Central memory CD4-positive, alpha-beta T cell (primary cell): ENCODE measurements at places on chromosomes 12 and 14.

DNA sequence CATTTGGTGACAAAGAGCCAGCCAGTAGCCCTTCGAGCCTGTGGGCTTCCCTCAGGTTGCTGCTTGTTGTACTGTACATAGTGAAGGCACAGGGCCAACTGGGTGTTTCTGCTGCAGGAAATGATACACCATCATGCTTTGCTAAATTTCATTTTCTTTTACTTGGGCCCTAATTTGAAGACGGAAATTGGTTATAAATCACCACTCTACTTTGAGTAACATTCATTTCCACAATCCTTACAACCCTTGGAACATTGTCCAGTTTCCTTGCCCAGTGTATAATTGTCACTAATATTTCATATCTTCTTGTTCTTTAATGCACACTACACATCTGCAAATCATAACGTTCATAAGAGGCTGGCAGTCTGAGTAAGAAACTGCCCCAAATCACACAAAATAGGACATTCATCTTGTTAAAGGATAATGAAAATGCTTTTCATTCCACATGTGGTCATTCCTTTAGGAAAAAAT lies 30.2 kb downstream of the MSRB3 start:
- no peak for DNase-seq

- no peak for DNase-seq
Measured at GRCh38 chr14:104367866-104368750, 211.5 kb upstream of the C14orf180 start.

- DNase-seq: no peak
Measured at GRCh38 chr14:74981833-74982232, 20.9 kb upstream of the EIF2B2 start.

DNA sequence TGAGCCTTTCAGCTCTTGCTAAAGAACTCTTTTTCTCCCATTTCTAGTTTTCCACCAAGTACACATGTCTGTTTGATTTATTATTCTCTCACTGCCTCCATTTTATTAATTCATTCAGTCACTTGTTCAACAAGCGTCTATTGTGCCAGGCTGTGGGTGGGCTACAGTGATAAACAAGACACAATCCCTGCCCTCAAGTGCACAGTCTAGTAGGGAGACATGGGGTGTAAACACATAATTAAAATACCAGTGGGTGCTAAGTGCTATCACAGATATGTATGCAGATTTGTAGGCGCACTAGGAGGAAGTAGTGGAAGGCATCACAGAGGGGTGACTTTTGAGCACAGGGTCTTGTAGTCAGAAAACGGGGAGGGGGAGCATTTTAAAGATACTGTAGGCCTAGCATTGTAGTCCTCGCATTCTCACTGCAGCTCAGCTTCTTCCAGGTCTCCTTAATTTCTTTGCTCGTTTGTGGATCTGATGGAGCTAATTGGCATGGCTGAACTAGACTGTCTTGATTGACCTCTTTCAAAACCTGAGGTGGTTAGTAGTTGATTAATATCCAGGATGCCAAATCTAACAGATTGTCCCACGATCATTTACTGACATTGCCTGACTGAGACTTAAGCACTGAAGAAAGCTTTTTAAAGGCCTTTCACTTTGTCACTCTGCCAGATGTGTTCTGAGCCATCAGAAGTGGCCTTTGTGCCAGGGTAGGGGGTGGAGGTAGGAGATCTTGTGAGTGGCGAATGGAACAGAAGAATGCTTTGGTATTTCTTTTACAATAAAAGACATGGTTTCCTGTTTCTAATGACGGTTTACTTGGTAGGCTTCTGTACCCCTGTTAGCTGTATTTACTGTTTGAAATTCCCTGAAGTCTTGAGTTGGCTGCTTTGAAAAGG lies 116.9 kb downstream of the DIP2B start:
- no peak for DNase-seq

GRCh38 chr12:89230376-89231315 lies 121.7 kb downstream of the DUSP6 start:
- no peak for DNase-seq

DNA sequence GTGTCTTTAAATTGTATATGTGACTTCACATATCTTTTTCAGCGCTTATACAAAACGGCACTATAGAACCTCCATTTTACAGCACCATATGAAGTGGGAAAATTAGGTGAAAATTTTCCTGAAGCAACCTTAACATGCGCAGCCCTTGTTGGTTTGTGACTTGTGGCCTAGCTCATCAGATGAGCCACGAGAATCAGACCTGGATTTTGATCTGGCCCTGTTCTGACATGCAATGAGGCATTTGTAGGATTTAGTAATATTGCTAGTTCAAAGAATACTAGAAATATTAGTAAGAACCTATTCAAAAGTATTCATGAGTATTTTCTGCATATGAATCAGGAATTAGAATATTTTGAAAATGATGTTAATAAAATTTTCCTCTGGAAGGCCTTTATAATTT lies 2.9 kb downstream of the CDKN1B start:
- no peak for DNase-seq

DNA sequence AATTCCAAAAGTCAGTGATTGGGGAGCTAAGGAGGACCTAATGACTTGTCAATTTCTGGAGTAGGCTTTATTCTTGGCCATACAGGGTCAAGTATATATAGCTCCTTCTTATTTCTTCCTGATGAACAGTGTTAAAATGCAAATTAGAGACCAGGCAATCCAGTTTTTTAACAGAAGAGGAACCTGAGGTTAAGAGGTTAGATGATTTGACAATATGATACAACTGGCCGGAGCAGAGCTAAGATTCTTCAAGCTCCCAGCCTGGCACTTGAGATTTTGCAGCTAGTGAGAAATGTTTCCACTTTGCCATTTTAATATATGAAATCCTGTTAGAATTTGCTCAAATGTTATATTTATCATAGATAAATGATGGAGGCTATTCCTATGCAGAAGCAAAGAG lies 204.0 kb downstream of the SSPN start:
- no peak for DNase-seq

DNA sequence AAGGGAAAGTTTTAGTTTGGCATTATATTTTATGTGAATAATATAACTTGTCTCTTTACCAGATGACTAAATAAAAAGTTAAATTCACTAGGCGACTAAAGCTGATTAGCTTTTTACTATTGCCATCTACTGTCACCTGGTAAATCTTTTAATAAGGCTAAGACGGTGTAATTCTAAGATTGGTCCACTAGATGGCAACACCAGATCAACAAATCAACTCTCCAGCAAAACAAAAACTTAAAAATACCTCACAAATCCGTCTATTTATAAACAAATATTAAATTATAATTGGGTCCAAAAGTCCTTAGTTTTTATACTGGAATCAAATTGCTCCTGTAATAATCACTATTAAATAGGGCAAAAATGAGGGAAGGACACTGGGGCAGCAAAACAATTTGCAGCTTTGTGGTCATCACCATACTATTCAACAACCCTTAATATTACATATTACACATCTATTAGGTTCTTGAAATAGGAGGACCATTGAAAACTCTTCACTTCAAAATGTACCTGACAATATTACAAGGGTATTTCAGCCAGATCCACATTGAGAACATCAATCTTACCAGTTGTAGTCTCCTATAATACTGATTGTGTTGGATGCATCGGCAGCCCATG lies 47.9 kb downstream of the GALC start:
- peak; percentile 42 for DNase-seq

DNA sequence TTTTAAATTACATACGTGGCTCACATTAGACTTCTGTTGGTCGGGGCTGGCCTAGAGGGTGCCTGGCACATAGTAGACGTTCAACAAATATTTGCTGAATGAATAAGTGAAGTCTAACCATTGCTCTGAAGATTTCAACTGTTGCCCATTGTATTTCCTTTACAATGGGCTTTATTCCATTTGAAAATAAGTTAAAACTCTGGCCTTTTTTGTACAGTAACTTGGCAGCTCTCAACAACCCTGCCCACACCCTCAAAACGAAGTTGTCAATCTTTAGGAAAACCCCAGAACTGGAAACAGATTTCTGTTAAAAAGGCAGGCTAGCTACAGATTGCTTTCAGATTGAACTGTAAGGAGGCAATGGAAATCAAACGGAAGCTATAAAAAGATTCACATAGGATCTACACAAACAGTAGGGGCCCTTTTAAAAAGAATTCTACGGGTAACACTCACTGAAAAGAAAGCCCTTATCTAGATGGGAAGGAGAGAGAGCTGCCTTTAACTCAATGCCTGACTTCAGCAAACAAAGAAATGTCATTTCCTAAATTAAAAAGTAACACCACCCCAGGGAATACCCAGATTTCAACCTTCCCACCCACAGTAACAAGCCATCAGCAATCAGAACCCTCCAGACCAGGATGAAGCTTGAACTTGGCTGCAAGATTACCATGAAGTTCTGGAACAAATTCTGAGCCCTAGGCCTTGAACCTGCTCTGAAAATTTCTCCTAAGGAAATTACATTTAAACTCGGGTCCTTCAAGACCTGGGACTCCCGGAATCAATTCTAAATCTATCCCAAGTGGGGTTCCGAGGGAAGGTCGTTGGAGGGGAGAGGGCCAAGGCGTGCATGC lies 1.4 kb downstream of the WSB2 start:
- no peak for DNase-seq

GRCh38 chr12:107353312-107353711 lies 260.0 kb upstream of the CRY1 start:
- no peak for DNase-seq

- DNase-seq: no peak
Measured at GRCh38 chr12:42924482-42924881, 334.9 kb upstream of the PRICKLE1 start.

DNA sequence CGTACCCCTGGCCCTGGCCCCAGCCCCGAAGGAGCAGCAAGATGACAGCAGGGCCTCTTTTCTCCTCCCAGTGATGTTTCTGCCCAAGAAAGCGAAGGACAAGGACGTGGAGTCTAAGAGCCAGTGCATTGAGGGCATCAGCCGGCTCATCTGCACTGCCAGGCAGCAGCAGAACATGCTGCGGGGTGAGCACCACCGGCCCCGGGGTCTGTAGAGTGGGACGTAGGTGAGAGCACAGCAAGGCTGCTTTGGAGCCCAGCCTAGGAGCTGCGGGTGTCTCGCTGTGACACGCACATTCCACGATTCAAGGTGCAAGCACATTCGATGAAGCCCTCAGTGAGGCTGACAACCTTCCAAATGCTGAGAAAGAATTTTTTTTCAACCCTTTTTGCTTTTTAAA lies 5.2 kb upstream of the TEX22 start:
- no peak for DNase-seq
